MG63 (cell line): ENCODE measurements at places on chromosomes 12 and 14.
A peak's percentile ranks its signal among the peaks of the same experiment; 100 is the strongest.

DNA sequence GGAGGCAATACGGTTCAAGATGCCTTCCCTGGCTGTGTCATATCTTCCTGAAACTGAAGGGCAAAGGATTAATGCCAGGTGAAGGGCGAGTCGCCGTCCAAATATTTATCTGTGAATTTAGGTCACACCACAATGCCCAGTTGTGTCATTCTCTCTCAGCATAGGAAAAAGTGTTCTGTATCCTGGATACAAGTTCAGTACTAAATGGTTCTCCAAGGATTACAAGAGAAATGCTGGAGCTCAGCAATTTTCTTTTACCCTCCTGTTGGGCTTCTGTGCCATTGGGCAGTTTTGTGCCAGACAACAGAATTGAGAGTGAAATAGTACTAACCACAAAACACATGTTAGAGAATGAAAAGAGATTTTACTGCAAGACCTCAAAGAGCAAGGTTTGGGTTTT lies 493.9 kb downstream of the EGLN3 start:
- peak; percentile 3 for DNase-seq

DNA sequence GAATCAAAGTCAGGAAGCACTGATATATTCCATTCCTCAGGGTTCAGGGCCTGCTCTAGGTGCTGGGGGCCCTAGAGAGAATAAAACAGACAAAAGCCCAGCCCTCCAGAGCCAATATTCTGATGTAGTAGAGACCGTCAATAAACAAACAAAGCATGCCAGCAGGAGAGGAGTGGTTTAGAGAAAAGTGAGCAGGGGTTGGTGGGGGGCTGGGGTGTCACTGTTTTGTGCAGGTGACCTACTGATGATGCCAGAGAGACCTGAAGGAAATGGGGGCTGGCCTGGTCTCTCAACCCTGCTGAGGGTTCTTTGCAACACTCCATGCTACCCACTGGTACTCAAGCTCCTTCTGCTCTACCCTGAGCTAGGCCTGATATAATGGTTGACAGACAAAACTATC lies 26.5 kb downstream of the IL26 start:
- no peak for DNase-seq

GRCh38 chr12:47740606-47741339 lies 15.5 kb upstream of the ENDOU start:
- no peak for DNase-seq

GRCh38 chr14:51547260-51547659 lies 104.5 kb upstream of the FRMD6 start:
- DNase-seq = peak; percentile 85

GRCh38 chr12:67624355-67624754 lies 24.2 kb upstream of the DYRK2 start:
- no peak for DNase-seq

- no peak for DNase-seq
These were observed 7.7 kb upstream of the TCTN1 start for GRCh38 chr12:110606253-110606611.
